Suprapubic skin (tissue), 4 donors: ENCODE measurements at places on chromosomes 5 and 9. TPM values are rescaled to one million over a fixed set of nuclear protein-coding genes. Genes with fewer than 3 reads are reported as not detected.

PPP1R26 gene
- total RNA-seq, result 10.6 TPM

PCDHB8 gene
- 0.62 TPM for total RNA-seq

N4BP3 gene
- total RNA-seq, result 7.6 TPM

PAX5 gene
- total RNA-seq, result 0.04 TPM

GRCh38 chr5:149210968-149211490, 60.6 kb upstream of the AFAP1L1 start:
- no peaks in the 10 kb centered on the region for H3K27me3 ChIP-seq
- H3K4me1 ChIP-seq, result peaks cover 9% of the 10 kb centered on the region
- no peak overlapping the region for H3K4me3 ChIP-seq
- H3K27ac ChIP-seq, result no peak overlapping the region
- no peak for DNase-seq

- DNase-seq, result no peak
- no peaks in the 10 kb centered on the region for H3K4me1 ChIP-seq
- H3K27ac ChIP-seq, result no peak overlapping the region
- no peaks in the 10 kb centered on the region for H3K27me3 ChIP-seq
- H3K36me3 ChIP-seq, result no peaks in the 10 kb centered on the region
Observed at GRCh38 chr9:92547356-92547755, 11.6 kb upstream of the ECM2 start.

DNA sequence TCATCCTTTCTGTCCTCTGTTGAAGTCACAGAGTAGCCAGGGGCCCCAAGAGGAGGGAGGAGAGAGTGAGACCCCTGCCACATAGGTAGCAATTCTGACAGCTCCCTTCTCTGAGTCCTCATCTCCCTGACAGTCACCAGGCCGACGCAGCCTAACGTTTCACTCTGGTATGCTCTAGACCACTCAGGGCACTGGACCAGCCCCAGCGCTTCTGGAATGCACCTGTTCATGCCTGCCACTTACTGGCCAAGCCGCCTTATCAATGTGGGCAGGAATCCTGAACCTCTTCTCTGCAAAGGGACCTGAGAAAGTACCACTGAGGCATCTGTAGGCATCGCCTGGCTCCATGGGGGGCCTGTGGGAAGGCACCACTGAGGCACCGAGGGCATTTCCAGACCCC, 50.2 kb downstream of the SECISBP2 start:
- no peak overlapping the region for H3K4me3 ChIP-seq
- H3K4me1 ChIP-seq, result peaks cover 9% of the 10 kb centered on the region
- DNase-seq, result no peak
- H3K36me3 ChIP-seq, result no peaks in the 10 kb centered on the region

GRCh38 chr5:171427318-171428167, 8.1 kb downstream of the FGF18 start:
- no peak overlapping the region for H3K4me3 ChIP-seq
- no peak overlapping the region for H3K27ac ChIP-seq
- no peaks in the 10 kb centered on the region for H3K27me3 ChIP-seq

- no peaks in the 10 kb centered on the region for H3K27me3 ChIP-seq
- no peak overlapping the region for H3K27ac ChIP-seq
- no peaks in the 10 kb centered on the region for H3K4me1 ChIP-seq
- H3K4me3 ChIP-seq, result no peak overlapping the region
- H3K36me3 ChIP-seq, result no peaks in the 10 kb centered on the region
Observed at GRCh38 chr5:83767409-83767992, 46.8 kb upstream of the HAPLN1 start.

GRCh38 chr5:33641744-33642505, 201.2 kb downstream of the TARS1 start:
- no peak overlapping the region for H3K4me3 ChIP-seq
- no peaks in the 10 kb centered on the region for H3K4me1 ChIP-seq
- H3K36me3 ChIP-seq, result peaks cover 2% of the 10 kb centered on the region
- no peak overlapping the region for H3K27ac ChIP-seq

GRCh38 chr5:38433160-38433861, 123.1 kb downstream of the LIFR start:
- peaks cover 10% of the 10 kb centered on the region for H3K4me1 ChIP-seq
- no peaks in the 10 kb centered on the region for H3K36me3 ChIP-seq
- H3K4me3 ChIP-seq, result no peak overlapping the region
- H3K27me3 ChIP-seq, result no peaks in the 10 kb centered on the region
- no peak for DNase-seq
- no peak overlapping the region for H3K27ac ChIP-seq

DNA sequence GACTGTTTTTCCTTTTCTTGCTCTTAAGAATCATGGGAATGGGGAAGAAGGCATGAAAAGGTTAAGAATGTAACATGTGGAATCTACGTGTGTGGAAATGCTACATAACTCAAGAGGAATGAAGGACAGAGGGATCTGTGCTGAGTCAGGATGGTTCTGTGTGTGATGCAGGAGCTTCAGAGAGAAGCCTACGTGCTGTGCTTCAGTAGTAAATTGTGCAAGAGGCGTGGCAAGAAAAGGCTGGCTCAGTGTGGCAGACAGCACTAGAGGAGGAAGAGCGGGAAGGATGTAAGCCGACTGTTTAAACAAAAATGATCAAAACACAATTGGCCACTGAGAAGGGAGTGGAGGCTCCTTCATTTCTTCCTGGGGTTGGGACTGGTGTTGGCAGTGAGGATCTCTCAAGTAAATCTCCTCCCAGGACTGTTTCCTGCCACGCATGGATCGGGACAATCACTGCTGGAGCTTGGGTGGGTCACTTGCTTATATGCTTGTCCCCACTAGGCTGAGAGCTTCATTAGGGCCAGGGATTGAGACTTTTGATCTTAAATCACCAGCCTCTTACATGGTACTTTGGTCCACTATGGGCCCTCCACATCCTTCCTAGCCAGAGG, 59.4 kb upstream of the BASP1 start:
- no peaks in the 10 kb centered on the region for H3K4me1 ChIP-seq
- no peak overlapping the region for H3K27ac ChIP-seq
- H3K27me3 ChIP-seq, result no peaks in the 10 kb centered on the region

DNA sequence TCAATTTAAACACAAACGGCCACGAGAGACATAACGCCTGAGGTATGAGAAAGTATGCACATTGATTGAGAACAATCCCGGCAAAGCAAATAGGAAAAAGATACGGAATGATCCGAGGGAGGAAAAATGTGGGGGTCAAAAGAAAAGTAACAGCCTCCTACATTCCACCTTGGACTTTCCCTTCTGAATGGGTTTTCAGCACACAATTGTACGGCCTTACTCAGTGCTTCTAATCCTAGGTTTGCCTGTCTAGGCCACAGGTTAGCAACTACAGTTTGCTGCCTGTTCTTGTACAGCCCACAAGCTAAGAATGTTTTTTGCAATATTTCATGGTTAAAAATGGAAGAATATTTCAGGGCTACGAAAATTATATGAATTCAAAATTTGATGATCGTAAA, 46.2 kb upstream of the RNF20 start:
- H3K27me3 ChIP-seq, result peaks cover 10% of the 10 kb centered on the region
- no peak for DNase-seq
- H3K4me3 ChIP-seq, result peak overlapping the region; percentile 81
- H3K36me3 ChIP-seq, result no peaks in the 10 kb centered on the region
- H3K4me1 ChIP-seq, result peaks cover 18% of the 10 kb centered on the region

DNA sequence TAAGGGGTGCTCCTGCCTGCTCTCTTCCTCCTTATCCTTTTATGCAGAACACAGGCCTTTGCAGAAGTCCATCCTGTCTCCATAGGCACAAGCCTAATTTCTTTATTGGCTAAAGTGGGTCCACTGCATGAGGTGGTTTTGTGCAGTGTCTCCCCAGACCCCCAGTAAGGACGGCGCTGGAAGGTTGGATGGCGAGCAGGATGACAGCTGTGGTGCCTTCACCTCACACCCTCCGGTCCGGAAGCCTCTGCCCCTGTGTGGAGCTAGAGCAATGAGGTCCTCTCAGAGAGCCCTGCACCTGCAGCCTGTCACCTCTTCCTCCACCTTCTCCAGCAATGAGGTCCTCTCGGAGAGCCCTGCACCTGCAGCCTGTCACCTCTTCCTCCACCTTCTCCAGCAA, 393.7 kb upstream of the IRX1 start:
- no peaks in the 10 kb centered on the region for H3K36me3 ChIP-seq
- H3K27me3 ChIP-seq, result peaks cover 48% of the 10 kb centered on the region
- DNase-seq, result no peak
- H3K4me3 ChIP-seq, result no peak overlapping the region
- H3K27ac ChIP-seq, result no peak overlapping the region

DNA sequence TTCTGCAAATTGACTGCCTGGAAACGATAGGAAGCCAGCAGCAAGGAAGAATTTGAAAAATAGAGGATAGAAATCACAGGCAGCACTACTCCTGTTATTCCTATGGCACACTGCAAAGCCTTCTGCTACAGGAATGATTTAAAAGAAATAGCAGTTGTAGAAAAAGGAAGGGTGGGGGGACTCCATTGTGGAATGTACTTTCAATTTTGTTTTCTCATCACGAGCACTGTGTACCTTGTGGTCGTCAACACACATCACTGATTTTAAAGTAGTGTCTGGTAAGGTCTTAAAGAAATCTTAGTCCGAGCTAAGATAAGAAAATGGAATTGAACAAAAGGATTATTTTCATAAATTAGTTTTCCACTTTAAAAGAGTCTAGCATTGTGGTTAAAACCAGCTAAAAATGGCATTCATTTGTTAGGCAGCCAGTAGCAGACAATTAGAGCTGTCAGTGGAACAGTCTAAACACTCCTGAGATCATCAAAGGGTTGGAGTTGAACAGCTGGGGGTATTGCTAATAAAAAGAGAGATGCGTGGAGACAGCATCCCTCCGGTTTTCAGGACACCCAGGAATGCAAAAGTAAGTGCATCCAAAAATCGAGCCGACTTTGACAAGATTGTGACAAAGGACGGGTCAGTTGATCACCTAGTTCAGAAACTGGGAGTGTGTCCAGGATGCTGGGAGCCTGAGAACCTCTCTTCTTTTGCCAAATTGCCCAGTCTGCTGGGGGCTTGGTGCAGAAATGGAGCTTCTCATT, 97.8 kb upstream of the WWC1 start:
- DNase-seq, result no peak
- H3K36me3 ChIP-seq, result no peaks in the 10 kb centered on the region
- no peaks in the 10 kb centered on the region for H3K27me3 ChIP-seq
- H3K4me3 ChIP-seq, result no peak overlapping the region

DNA sequence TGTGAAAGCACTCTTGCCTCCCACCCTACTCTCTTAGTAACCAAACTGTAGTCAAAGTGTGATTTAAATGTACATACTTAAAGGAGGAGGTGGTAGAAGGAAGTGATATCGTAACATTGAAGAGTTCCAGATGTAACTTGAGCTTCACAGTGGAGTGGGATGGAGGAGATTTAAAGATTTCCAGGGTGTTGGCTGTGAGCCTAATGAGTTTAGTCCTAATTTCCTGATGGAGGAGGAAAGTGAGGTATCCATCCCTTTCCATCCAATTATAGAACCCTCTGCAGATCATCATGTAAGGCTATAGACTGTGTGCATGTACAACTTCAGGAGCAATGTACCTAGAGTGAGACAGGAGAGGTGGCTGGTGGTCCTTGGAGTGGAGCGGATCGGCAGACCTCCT, 1163.9 kb upstream of the SEMA6A start:
- H3K27ac ChIP-seq, result no peak overlapping the region
- no peaks in the 10 kb centered on the region for H3K27me3 ChIP-seq
- no peak overlapping the region for H3K4me3 ChIP-seq
- no peaks in the 10 kb centered on the region for H3K4me1 ChIP-seq
- DNase-seq, result no peak
